Thoracic aorta (tissue), 2 donors: ENCODE measurements at places on chromosomes 11 and 22. TPM values are rescaled to one million over a fixed set of nuclear protein-coding genes. Genes with fewer than 3 reads are reported as not detected.

GRCh38 chr11:71430166-71430565 is 18.0 kb downstream of the DHCR7 start:
- DNase-seq = no peak

DNA sequence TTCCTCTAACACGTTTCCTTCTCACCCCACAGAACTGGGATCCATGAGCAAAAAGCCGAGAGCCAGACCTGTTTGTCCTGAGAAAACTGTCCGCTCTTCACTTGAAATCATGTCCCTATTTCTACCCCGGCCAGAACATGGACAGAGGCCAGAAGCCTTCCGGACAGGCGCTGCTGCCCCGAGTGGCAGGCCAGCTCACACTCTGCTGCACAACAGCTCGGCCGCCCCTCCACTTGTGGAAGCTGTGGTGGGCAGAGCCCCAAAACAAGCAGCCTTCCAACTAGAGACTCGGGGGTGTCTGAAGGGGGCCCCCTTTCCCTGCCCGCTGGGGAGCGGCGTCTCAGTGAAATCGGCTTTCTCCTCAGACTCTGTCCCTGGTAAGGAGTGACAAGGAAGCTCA is 24.0 kb downstream of the CD5 start:
- DNase-seq = no peak

DNA sequence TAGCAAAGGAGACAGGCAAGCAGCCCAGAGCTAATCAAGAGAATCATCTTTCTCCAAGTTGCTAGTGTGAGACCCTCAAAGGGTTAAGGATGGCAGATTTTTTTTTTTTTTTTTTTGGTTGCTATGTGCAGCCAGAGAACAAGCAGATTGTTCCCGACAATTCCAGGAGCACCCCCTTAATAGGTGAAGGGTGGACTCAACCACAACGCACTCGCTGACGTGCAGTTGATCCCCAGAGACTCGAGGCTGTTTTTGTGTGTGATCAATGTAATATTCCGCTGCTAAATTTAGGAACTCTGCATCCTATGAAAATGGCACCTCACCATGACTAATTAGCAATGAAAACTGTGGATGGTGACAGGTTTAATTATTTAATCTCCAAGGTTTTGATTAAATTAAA is 789.0 kb downstream of the KCNA4 start:
- no peak for DNase-seq

GRCh38 chr11:61028135-61028729 is 56.8 kb downstream of the CD6 start:
- DNase-seq = no peak

- no peak for DNase-seq
Measured at GRCh38 chr11:43789700-43790443, 90.8 kb upstream of the ALKBH3 start.

The GNAZ gene
- total RNA-seq = 5.4 TPM

The SLC35E4 gene
- total RNA-seq = 12.8 TPM

GRCh38 chr11:70028147-70028855 is 49.8 kb upstream of the ANO1 start:
- no peak for DNase-seq

DNA sequence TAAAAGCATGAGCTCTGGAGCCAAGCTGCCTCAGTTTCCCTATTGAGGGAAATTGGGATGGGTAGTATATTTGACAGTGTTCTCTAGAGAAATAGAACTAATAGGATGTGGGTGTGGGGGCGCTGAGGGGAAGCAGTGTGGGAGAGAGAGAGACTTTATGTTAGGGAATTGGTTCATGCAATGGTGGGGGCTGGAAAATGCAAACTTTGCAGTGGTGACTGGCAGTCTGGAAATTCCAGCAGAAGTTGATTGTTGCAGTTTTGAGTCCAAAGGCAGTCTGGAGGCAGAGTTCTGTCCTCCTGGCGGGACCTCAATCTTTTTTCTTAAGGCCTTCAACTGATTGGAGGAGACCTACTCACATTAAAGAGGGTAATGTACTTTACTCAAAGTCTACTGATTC is 59.4 kb upstream of the SYT13 start:
- no peak for DNase-seq

- no peak for DNase-seq
Measured at GRCh38 chr11:8754241-8754640, 71.6 kb downstream of the RPL27A start.

- no peak for DNase-seq
Measured at GRCh38 chr22:41526830-41527799, 17.2 kb downstream of the POLR3H start.

The MMP27 gene
- not detected for total RNA-seq

The OR51E2 gene
- not detected for total RNA-seq

- no peak for DNase-seq
Measured at GRCh38 chr22:24025475-24025874, 14.4 kb downstream of the CABIN1 start.

DNA sequence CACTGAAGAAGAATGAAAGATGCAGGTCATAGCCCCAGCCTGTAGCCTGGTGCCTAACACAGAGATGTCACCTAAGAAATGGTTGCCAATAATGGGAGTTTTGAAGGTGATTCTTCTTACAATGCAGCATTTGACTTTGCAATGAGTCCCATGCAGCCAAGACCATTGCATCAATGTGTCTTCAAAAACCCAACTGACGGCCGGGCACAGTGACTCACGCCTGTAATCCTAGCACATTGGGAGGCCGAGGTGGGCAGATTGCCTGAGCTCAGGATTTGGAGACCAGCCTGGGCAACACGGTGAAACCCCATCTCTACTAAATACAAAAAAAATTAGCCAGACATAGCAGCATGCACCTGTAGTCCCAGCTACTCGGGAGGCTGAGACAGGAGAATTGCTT is 89.3 kb upstream of the ASPHD2 start:
- no peak for DNase-seq

GRCh38 chr22:49205483-49205800 is 622.2 kb downstream of the BRD1 start:
- DNase-seq = no peak

GRCh38 chr11:118010738-118011461 is 24.7 kb downstream of the IL10RA start:
- no peak for DNase-seq

GRCh38 chr11:44507896-44508445 is 57.5 kb upstream of the CD82 start:
- no peak for DNase-seq

The ARHGAP20 gene
- total RNA-seq = 3.5 TPM

DNA sequence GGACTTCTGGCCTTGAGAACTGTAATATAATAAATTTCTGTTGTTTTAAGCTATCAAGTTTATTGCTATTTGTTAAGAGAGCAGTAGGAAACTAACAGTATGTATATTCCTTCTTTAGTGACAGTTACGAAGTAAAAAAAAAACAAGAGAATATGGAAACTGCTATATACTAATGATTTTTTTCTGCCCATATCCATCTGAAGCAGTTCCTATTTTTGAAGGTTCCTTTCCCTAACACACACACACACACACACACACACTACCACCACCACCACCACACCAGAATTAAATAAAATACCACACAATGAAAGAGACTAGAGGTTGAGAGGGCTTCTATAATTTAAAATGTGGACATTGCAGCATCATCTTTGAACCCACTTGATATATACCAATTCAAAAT is 44.4 kb upstream of the CARD18 start:
- no peak for DNase-seq

The C11orf42 gene
- total RNA-seq = not detected

GRCh38 chr11:47251751-47252150 is 3.1 kb upstream of the ACP2 start:
- DNase-seq = no peak

- no peak for DNase-seq
Measured at GRCh38 chr11:65538915-65539743, 14.2 kb downstream of the SCYL1 start.

DNA sequence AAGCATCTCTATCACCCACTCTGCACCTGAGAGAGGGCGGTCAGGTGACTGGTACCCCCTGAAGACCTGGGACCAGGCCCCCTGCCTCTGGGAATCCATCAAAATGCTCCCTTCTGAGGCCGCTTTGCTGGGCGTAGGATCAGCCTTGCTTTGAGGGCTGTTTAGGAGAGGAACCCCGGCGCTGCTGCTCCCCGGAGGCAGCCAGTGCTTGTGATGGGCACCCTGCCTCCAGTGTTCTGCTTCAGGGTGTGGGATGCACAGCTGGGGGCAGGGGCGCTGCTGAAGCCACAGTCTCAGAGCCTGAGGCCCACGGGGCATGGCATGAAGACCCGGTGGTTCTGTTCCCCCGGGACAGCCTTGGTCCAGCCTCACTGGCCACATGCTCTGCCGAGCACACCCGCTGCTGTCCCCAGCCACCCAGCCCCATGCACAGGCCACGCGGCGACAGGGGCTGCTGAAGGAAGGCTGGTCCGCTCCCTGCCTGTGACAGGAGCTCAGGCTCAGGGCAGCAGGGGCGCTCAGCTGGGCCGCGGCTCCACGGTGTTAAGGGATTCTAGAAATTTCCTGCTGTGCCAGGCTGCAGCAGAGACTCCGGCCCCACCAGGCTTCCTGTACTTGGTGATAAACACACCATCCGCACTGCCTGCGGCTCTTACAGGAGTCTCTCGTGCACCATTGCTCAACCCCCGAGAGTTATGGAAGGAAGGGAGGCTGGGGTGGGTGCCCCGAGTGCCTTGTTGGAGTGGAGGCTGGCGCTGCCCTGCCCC is 91.0 kb downstream of the KCNQ1 start:
- DNase-seq = no peak

The TPBGL gene
- not detected for total RNA-seq

DNA sequence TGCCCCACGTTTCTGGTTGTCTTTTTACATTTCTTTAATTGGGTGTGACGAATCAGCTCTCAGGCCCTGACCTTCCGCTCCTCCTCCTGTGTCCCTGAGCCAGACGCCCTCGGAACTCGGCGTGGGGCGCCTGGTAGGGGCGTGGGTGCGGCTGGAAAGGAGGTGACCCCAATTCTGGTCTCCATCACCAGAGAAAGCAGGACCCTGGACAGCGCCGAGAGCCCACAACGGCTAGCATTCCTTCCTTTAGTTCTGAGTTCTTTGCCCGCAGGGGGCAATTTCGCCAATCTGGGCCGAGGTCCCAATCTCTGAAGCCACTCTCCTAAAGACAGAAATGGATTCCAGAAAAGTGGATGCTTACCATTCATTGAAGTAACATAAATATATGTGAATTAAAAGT is 11.7 kb upstream of the RBMXL2 start:
- no peak for DNase-seq

- no peak for DNase-seq
Measured at GRCh38 chr22:50470491-50470890, 4.3 kb downstream of the SBF1 start.

DNA sequence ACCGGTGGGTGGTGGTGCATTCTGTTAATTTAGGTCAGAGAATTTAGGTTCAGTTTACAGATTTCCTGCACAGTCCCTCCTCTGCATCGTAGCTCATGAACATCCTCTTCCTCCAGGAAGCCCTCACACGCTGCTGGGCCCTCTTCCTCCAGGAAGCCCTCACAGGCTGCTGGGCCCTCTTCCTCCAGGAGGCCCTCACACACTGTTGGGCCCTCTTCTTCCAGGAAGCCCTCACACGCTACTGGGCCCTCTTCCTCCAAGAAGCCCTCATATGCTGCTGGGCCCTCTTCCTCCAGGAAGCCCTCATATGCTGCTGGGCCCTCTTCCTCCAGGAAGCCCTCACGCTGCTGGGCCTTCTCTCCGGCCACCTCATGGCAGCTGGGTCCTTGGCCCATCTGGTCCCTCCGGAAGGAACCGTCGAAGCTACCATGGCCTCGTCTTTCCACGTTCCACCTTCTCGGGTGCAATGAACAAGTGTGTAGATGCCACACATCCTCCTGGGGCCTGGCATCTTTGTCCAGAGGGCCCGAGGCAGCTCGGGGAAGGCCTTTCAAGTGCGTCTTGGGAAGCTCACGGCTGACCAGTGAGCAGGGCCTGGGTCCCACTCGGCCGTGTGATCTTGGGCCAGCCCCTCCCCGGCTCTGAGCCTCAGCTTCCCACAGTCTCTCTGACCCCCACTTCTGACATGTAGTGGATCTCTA is 58.9 kb upstream of the PPARA start:
- DNase-seq = no peak
